AG04449 (cell line): ENCODE measurements at places on chromosomes 1 and 21.
A peak's percentile ranks its signal among the peaks of the same experiment; 100 is the strongest.

GRCh38 chr1:107710005-107710404 lies 255.0 kb downstream of the VAV3 start:
- no peak for DNase-seq

GRCh38 chr1:95383111-95383510 lies 149.1 kb downstream of the RWDD3 start:
- DNase-seq, result no peak

DNA sequence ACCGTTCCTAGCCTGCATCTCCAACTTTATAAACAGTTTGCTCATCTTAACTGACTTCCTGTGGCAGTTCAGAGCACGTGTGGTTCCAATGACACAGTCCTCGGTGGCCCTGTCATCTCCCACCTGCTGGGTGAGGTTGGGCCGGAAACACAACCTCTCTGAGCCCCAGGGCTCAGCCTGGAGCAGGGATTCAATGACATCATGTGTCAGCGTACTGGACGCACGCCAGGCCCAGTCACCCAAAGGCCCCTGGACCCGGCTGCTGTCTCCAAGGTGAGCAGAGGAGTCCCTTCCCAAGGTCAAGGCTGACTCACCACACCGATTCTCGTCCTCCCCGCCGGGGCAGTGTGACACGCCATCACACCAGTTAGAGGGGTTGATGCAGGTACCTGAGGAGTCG lies 19.9 kb downstream of the TMPRSS2 start:
- no peak for DNase-seq

DNA sequence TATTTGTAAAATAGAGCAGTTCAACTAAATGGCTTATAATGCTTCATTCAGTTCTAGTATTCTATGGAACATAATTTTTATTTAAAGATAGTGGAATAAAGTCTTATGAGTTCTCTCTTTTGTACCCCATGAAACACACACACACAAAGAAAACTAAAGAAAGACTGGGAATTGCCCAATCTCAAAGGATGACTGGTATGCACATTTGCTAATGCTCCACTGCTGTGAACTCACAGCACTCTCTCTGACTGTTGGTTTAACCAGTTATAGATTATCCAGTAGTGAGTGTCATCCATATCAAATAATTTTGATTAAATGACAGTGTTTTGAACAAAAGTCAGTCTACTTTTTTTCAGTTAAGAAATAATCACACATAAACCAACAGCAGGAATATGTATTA lies 1082.4 kb upstream of the B3GALT2 start:
- peak; percentile 14 for DNase-seq

GRCh38 chr1:9730096-9730901 lies 78.8 kb downstream of the PIK3CD start:
- no peak for DNase-seq

GRCh38 chr1:13737398-13737797 lies 37.4 kb downstream of the PRDM2 start:
- DNase-seq, result no peak

DNA sequence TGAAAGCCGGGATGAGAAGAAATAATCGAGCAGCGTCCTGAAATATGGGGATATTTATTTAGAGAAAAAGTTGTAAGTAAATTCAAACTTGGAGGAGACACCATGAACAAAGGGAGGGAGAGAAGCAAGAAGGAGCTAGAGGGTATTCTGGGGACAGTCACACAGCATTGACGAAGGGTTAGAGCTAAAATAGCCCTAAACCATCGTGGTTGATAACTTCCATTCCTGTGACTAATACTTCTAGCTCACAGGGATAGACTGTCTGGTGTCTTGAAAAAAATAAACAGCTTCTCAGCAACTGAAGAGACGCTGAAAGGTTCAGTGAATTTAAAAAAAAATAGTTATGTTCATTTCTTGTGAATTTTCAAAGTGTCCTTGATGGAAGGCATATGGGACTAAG lies 86.7 kb downstream of the LRRC53 start:
- DNase-seq, result no peak

DNA sequence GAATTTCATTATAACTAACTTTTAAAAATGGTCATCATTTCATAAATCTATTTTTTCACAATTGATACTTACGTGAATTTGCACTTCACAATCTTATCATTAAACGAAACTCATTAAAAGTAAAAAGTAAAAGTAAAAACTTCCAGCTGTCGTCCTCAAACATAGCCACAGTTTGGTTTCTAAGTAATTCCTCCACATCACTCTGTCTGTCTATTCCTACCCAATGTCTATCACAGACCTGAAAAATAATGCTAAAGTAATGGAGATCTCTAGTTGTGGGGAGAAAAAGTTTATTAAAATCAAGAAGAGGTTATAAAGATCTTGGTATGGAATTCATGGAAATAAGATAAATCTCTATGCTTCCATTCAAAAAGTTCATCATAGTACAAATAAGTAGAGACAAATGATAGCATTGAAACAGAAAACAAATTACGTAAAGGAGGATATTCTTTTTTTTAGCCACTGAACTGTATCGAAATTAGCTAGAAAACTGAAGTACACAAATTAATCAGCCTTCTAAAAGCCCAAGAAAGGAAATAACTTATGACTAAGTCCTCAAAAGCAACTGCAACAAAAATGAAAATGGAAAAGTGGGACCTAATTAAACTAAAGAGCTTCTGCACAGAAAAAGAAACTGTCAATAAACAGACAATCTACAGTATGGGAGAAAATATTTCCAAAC lies 148.6 kb downstream of the TIAM1 start:
- DNase-seq, result no peak

GRCh38 chr1:165259706-165260428 lies 96.6 kb downstream of the LMX1A start:
- no peak for DNase-seq

- no peak for DNase-seq
Observed at GRCh38 chr1:47934243-47934805, 62.9 kb downstream of the TRABD2B start.

GRCh38 chr21:45529785-45530422 lies 12.3 kb downstream of the SLC19A1 start:
- no peak for DNase-seq

GRCh38 chr21:42317826-42318746 lies 2.9 kb upstream of the TFF3 start:
- DNase-seq, result no peak
